NCI-H1092 treated with DMSO at 0.1 percent for 48 hours (cell line): ENCODE measurements at places on chromosomes 7 and 10.

GRCh38 chr10:132151286-132151950 is 35.3 kb upstream of the DPYSL4 start:
- DNase-seq = no peak

- DNase-seq = no peak
These were observed 155.5 kb upstream of the AHR start for GRCh38 chr7:17142831-17143541.

- DNase-seq = no peak
These were observed 263.4 kb downstream of the CDC14C start for GRCh38 chr7:49187543-49188268.

DNA sequence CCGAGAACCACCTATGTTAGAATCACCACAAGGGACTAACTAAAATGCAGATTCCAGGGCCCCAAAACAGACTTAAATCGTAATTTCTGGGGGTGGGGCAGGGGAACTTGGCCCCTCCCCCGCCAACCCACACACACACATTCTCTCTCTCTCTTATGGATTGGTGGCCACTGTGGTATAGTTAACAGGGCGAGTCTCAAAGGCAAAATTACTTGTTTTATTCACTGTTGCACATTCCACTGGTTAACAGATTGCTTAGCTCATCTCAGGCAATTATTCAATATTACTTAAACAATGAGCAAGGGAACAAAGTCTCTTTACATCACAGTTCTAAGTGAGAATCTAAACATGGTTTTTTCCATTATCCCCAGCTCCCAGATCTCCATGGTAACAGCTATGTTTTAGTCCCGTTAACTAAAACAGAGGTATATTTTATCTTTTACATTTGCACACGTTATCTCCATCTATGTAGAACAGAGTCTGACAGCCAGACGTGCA is 38.5 kb downstream of the IGF2BP3 start:
- DNase-seq = no peak
